Hindlimb muscle (tissue), 1 donor: ENCODE measurements at places on chromosomes 2 and 18. TPM values are rescaled to one million over a fixed set of nuclear protein-coding genes. Genes with fewer than 3 reads are reported as not detected.

UGT1A6 gene
- not detected for polyA plus RNA-seq

REEP1 gene
- 88.7 TPM for polyA plus RNA-seq

POTEI gene
- 0.04 TPM for polyA plus RNA-seq

SERPINB4 gene
- 0.35 TPM for polyA plus RNA-seq

SLC16A14 gene
- polyA plus RNA-seq = 2.8 TPM

NPPC gene
- 3.5 TPM for polyA plus RNA-seq

DYNAP gene
- polyA plus RNA-seq = not detected

SERPINB5 gene
- polyA plus RNA-seq = 0.56 TPM

SATB2 gene
- 3.4 TPM for polyA plus RNA-seq

PROM2 gene
- polyA plus RNA-seq = 1.4 TPM

ANKRD29 gene
- 5.1 TPM for polyA plus RNA-seq

ZNF521 gene
- 50.6 TPM for polyA plus RNA-seq
